Activated T-helper 1 cell treated with anti-CD3 and anti-CD28 coated beads, Interleukin-2, amount 50 U/mL, for 16 hours (primary cell): ENCODE measurements at places on chromosomes 7 and 10.
A peak's percentile ranks its signal among the peaks of the same experiment; 100 is the strongest.

DNA sequence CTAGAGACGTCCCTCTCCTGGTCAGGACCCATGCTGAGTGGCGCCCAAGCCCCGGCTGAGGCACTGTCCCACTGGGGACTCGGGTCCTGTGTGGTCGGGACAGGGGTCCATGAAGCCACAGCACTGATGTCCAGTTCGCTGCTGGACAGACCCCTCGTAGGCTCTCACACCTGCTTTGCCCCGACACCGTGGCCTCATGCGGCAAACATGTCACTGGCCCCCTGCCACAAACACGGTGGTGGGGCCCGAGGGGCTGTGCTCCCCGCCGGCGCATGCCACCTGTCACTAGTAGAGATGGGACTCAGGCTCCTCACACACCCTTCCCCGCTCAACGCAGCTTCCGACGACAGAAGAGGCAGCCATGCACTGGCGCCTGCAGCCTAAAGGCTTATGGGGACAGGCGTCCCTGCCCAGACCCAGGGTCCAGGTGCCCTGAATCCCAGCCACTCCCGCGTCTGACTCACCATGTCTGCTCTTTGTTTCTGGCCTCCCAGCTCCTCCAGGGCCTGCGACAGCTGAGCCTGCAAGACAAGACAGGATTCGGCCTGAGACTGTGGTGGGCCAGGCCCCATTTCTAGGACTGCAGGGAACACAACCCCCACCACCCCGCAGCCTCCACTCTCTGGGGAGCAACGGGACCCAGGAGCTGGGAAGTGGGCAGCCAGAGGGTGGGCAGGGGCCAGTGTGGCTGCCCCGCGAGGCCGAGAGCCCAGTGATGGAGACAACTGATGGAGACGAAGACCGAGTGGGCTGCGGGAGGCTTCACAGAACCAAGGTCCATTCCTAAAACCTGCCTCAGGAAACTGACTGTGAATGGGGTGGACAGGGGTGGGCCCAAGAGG lies 230.9 kb downstream of the MAD1L1 start:
- no peak for DNase-seq

- no peak for DNase-seq
Measured at GRCh38 chr10:110959379-110960332, 40.3 kb downstream of the SHOC2 start.

DNA sequence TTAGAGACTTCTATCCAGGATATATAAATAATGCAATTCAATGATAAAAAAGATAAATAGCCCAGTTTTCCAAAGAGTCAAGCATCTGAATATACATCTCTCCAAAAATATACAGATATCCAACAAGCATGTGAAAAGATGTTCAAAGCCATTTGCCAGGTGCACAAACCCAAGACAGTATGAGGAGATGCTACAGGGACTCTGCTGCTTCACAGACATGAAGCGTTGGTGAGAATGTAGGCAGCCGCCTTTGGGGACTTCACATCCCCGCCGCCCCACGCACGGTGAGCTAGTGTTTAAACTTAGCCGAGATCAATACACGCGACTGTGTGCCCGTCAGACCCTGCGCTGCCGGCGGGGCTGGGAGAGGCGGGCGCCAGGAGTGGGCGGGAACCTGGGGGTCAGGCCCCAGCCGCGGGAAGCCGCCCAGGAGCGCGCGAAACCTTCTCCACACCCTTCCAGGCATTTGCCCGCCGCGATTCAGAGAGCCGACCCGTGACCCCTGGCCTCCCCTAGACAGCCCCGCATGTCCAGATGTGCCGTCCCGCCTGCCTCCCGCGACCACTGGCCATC lies 927 bp upstream of the ALOX5 start:
- no peak for DNase-seq

- no peak for DNase-seq
Measured at GRCh38 chr7:47786557-47787248, 161.6 kb downstream of the PKD1L1 start.

DNA sequence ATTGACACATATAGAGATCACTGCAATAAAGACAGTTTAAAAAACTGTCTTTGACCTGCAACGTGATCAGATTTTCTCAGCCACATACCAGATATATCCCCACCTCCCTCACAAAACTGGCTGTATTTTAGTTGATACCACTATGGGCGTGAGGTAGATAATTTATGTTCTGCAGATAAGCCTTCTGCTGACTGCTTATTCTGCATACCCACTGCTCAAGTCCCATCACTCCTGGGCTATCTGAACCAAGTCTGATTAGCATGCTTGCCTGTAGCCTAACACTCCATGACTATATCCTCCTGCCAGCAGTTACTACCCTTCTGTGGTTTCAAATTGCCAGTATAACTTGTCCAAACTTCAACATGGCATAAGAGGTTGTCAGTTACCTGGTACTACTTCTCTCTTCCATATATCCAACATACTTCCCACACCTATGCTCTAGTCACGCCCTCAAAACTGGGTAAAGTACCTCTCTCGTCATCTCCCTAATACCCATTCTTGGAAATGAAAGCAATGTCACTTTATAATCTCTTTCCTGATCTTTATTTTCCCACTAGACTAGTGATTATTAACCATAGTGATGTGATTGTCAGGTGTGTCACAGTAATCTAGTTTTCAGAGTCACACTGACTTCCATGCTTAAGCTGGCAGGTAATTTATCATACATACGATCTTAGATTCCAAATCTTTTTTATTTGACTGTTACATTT lies 70.7 kb downstream of the MALSU1 start:
- DNase-seq, result no peak

DNA sequence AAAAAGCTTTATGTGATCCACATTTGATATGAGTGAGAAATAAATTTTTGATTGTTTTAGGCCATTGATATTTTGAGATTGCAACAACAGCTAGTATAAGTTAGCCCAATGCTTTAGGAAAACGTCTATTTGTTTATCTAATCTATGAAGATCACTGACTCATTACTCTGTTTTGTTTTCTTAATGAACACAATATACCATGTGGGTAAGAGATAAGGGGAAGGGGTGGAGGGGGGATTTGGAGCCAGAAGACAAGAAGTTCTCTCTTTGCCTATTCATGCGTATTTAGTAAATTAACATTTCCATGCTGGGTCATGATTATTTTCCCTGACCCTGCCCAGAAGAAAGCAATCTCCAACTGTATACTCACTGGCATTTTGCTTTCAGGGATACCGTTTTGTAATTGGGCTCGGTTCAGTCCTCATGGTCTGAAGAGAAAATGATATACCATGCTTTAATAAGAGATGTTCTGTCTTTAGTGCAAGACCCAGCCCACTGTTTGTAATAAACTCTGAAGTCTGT lies 359.5 kb upstream of the NPSR1 start:
- no peak for DNase-seq

- DNase-seq, result no peak
Measured at GRCh38 chr10:77290528-77291155, 347.0 kb downstream of the KCNMA1 start.

DNA sequence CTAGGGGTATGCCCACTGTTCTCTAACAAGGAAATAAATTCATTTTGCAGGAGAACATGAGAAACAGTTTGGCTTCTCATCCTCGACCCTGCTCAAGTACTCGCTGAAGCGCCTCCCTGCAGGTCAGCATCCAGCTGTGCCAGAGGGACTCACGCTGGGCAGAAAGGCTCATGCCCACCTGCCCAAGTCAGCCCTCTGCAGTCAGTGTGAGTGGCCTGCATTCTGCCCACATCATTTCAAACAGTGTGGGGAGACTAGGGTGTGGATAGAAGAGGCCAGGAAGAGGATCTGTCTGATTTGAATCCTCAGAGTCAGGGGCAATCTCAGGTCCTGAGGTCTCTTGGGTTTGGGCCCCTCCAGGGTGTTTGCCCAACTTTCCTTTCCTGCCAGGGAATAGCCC lies 297.8 kb downstream of the ELMO1 start:
- DNase-seq, result no peak

DNA sequence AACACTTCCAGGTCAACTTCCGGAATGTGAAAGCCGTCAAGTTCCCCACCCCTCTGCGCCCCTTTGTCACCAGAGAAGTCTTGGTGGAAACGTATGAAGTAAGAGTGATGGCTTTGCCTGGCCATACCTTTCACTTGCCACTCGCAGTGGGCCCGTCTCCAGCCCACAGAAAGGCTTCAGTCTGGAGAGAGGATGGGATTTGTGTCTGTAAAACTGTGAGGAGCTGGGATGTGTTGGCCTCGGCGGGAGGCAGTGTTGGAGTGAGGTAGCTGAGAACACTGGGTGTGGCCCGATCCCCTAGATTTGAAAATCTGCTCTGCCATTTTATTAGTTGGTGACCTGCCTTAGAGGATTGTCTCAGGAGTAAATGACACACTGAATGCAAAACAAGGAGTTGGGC lies 6.4 kb downstream of the ADCK2 start:
- no peak for DNase-seq

DNA sequence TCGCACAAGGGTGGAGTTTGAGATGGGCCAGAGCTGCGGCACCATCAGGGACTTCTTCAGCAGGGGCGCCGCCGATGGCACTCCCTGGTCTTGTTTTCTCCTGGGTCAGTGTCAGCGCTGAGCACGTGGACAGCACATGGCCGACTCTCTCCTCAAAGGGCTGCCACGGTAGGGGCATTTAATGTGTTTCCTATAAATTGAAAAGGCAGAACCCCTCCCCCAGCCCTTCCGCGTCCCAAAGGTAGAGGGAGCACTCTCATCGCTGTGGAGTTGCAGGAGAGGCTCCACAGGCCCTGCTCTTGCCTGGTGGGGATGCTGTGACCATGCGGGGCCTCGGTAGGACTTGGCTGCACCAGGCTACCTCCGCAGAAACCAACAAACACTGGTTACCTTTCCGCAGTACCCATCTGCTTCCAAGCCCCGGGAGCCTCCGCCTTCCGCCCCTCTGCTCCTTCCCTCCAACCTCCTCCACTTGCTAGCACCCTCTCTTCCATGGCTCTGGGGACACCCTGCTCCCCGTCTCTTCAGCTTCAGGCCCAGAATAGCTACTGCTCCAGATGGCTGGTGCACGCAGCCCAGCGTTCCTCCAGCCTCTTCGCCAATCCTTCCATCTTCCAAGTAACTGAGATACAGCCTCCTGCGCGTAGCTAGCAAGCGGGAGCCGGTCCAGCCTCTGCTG lies 166.3 kb upstream of the ADCY1 start:
- no peak for DNase-seq

DNA sequence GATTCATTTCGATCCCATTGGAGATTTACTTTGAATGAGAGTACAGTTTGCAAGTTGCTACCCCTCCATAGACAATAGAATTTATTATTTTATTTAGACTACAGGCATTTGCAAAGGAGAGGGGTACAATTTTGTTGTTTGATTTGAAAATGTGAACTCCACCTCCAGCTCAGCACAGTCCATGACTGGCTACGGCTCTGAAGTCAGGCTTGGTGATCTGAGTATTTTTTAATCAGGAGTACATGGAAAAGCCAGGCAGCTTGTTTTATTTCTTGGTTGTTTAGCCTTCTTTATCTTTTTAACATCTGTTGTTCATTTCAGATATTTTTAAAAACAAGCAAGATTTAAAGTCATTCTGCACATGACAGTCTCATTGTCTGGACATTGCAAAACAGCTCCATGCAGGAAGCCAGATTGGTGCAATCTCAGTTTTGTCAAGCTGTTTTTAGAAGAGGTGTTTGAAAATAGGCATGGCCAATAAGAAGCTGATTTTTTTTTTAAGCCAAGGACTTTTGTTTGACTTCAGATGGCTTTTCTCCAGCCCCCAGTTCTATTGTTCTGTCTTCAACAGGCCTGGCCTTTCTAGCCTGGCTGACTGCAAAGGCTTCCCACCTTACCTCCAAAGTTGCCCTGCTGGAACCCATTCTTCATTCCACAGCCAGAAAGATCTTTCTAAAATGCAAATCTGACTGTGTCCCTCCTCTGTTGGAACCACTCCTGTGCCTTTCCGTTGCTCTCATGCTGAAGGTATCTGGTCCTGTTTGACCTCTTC lies 12.2 kb downstream of the PLXDC2 start:
- no peak for DNase-seq

DNA sequence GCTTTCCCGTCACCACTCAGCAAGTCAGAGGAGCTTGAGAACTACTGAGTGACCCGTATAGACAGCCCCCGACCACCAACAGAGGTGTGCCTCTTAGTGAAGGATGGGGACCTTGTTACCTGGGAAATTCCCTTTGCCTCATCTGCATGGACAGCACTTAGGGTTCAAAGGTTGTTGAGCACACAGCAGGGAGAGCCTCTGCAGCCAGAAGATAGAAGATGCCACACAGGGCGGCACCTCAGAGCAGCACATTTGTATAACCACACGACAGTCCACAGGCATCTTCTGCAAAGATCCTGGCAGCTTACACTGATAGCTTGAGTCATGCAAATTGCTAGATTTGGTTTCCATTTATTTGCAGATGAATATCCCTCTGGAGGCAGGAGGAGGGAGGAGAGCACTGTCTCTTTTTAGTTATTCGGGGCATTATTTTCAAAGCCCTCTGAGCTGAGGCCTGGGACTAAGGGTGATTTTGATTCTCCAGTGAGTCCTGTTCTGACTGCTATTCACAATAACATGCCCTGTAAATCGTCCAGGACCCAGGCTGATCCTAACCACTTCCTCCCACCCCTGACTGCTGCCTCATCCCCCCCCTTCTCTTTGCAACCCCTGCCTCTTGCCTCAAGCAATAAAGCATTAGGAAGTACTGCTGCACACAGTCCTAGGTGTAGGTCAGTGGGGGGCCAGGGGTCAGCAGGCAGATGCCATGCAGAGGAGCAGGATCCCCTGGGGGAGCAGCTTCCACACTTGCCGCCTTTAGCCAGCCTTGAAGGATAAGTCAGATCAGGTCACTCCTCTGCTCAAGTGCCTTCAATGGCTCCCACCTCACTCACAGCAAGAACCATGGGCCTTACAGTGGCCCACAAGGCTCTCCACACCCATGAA lies 24.6 kb upstream of the INMT start:
- DNase-seq, result peak; percentile 24

DNA sequence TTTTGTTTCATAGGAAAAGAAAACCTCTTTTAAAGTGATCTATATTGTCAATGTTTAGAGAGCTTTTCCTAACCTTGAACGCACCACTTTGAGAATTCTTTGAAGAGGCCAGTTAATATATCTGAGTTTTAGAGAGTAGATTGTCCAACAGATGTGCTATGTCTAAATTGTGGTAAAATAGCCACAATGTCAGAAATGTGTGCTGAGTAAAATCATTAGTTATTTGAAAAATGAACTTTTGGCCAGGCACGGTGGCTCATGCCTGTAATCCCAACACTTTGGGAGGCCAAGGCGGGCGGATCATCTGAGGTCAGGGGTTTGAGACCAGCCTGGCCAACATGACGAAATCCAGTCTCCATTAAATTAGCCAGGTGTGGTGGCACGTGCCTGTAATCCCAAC lies 61.6 kb upstream of the KIAA1217 start:
- no peak for DNase-seq

GRCh38 chr7:42099470-42100155 lies 137.4 kb downstream of the GLI3 start:
- DNase-seq, result no peak

DNA sequence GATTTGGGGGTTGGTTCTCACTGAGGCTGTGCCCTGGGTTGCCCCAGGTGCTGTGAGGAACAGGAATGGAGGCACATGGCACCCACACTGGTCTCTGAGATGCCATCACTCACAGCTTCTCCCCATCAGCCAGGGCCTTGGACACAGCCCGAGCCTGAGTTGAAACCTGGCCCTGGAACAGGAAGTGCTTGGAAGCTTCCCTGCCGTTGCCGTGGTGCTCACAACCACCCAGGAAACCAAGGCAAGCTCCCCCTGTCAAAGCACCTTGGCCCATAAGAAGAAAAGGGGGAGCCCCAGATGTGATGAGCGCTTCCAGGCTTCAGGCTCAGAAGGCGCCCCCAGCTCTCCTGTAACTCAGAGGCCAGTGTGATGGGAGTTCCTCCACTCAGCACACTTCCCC lies at the start of gene BTBD16:
Gene BTBD16, plus strand, starts transcription at position 221 of the 400 bp plus-strand sequence. CDS start 3,786 bp downstream, outside the sequence.
- no peak for DNase-seq

- DNase-seq, result no peak
Measured at GRCh38 chr7:18995811-18996426, 121.5 kb downstream of the TWIST1 start.

- DNase-seq, result no peak
Measured at GRCh38 chr10:112899391-112900065, 50.5 kb upstream of the TCF7L2 start.
